Neural cell (in vitro differentiated cells): ENCODE measurements at places on chromosomes 12 and 14. TPM values are rescaled to one million over a fixed set of nuclear protein-coding genes. Genes with fewer than 3 reads are reported as not detected.

Gene RTL1
- 0.20 TPM in 1 of 2 replicates, not detected in the other for polyA plus RNA-seq

Gene CCDC175
- 0.11 TPM in 1 of 2 replicates, not detected in the other for polyA plus RNA-seq

Gene PIANP
- polyA plus RNA-seq, result 2.1 and 4.4 TPM in 2 replicates

Gene TMTC1
- 7.4 and 10.0 TPM in 2 replicates for polyA plus RNA-seq

Gene KERA
- not detected in 2 replicates for polyA plus RNA-seq

Gene DIABLO
- 157 and 171 TPM in 2 replicates for polyA plus RNA-seq

Gene ART4
- polyA plus RNA-seq, result not detected in 2 replicates

Gene HEBP1
- polyA plus RNA-seq, result 1.2 and 2.0 TPM in 2 replicates

Gene LTBR
- polyA plus RNA-seq, result not detected in 2 replicates

Gene IAPP
- not detected in 2 replicates for polyA plus RNA-seq

Gene HOXC4
- not detected in 2 replicates for polyA plus RNA-seq
